ENCODE measurements at places on chromosomes 1 and 21.

DNA sequence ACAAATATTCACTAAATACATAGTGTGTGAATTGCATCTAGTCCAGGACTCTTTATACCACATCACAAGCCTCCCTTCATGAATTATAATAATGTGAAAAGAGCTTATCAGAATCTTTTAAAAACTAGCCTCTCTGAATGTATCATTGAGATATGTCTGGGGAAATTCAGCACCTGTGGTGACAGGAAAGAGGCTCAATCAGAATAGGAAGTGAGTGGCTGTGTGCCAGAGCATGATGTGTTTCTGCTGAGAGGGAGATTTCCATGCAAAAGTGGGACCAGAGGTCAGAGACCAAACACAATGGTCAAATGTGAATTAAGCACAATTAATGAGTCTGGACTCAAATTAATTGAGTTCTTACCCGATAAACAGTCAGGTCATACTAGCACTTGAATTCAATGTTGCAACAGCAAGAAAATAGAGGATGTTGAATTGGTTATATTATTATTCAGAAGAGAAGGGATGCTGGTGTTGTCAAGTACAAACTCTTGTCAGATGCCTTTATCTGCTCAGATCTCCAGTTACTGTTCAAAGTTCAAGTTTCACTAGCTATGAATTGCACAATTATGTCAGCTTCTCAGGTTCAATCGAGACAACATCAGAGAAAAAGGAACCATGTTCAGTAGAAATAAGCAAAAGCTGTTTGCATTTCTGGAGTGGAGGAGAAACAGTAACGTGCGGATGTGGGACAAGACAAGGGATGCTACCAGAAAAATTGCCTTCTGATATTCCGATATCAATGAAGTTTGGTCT is 226.2 kb downstream of the ZNF326 start:
- DNase-seq: no peak

- no peak for DNase-seq
Observed at GRCh38 chr1:111867868-111868440, 112.3 kb downstream of the DDX20 start.

DNA sequence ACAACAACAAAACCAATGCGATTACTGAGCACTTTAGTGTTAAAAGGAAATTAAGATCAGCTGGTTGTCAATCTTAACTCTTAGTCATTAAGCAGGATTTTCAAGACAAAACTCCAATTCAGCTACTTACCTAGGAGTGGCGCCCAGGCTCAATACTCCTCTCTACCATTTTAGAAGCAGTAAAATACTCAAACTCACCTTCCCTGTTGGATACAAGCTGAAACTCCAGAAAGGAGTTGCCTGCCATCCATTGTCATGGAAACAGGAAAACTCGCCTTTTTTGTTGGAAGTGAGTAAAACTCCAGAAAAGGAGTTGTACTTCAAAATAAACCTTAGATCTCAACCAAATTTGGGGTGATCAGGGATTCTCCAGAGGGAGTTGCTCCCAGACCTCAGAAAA is 127.0 kb upstream of the F3 start:
- DNase-seq: no peak

GRCh38 chr1:2232255-2232915 is 4.3 kb downstream of the SKI start:
- no peak for DNase-seq

- DNase-seq: no peak
Observed at GRCh38 chr1:17692645-17693044, 62.5 kb upstream of the ACTL8 start.

DNA sequence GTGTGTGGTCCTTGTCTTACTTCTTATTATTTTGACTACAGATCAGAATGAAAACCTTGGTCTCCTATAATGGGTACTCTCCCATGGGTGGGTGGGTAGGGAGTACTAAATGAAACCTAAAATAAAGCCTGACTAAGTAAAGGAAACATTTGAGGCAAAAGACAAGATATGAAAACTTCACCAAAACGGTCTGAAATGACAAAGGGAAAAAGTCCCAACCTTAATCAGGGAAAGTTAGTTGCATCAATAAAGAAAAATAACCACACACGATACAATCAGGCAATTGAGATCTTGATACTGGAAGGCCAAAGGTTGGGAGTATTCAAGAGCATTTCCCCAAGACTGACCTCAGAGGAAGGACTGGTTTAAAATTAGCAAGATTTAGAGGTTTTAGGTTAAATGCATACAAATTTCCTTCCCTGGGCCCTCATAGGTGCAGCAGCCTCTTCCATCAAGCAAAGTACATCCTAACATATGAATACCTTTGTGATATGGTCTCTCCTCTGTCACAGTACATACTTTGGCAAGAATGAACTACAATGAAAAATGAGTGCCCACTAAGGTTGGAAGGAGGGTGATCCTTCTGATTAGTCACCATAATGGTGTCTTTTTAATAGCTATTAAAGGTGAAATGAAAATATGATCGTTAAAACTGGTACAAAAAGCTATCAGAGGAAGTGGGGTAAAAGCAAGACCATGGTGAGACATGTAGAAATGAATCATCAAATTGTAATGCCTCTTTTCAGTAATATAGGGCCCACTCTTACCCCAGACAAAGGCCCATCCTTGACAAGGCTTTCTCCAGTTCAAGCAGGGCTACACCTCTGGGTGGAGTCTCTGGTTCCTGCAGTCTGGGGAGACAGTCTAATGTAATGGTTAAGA is 15.3 kb upstream of the TNFSF4 start:
- DNase-seq: no peak

DNA sequence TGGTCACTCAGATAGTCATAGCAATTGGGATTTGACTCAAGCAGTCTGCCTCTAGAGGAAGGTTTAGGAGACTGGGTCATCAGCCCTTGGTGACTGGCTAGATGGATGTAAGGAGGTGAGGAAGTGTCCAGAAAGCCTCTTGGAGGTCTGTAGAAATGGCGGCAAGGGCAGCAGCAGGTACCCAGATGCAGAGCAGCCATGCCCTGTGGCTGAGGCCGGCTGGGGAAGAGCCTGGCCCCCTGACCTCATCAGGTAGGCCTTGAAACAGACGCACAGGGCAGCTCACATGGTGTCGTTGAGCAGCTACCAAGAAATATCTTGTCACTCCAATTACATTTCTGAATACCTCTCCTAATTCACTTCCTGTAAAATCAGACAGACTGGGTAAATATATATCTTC is 98.2 kb downstream of the DMRTB1 start:
- DNase-seq: no peak

DNA sequence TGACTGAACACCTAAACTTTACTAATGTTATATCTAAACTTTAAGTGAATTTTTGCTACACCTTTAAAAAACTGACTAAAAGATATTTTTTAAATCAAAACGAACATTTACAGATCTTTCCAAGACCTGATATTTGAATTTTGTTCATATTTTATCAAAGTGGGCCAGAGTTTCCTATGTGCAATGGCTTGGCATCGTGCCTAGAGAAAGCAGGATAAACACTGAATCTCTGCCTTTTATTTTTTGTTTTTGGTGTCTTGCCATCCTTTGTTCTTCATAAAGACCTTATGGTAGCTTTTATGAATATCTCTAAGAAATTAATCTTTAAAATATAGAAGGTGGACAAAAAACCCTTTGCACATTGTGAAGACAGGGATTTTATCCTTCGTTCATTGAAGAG is 25.8 kb upstream of the VPS26C start:
- no peak for DNase-seq

- DNase-seq: no peak
Observed at GRCh38 chr1:103107741-103108375, 464 bp downstream of the COL11A1 start.

GRCh38 chr1:67612788-67613241 is 72.2 kb upstream of the GADD45A start:
- DNase-seq: no peak

GRCh38 chr1:202234331-202235002 is 40.9 kb downstream of the LGR6 start:
- DNase-seq: peak; percentile 17

- DNase-seq: no peak
Observed at GRCh38 chr1:228778961-228779360, 43.7 kb downstream of the RHOU start.

- DNase-seq: no peak
Observed at GRCh38 chr1:181028615-181029014, 5.2 kb upstream of the MR1 start.

DNA sequence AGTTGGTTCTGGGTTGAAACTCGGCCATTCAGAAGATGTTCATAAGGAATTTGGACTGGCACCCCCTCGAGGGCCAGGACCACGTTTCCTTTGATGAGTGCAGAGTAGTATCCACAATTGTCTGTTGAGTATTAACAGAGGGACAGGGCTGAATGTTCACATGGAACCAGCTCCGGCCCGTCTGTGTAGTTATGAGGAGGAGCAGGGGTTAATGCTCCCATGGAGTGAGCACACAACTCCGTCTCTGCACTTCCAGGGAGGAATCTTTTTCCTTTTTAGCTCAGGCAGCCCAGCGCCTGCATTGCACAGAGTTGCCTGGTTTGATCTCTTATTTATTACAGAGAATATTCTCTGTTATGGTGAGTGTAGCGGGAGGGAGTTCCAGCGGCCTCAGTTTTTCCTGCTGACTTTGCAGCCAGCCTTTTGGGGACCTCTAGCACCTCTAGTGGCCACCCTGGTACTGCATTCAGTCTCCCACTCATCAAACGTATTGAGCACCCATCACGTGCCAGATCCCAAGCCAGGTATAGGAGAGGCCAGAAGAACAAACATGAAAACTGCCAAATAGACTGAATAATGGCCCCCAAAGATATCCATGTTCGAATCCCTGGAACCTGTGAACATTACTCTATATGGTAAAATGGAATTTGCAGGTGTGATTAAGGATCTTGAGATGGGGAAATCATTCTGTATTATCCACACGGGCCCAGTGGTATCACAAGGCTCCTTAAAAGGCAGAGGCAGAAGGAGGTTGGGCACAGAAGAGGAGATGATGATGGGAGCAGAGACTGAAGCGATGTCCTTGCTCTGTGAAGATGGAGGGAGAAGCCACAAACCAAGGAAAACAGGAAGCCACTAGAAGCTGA is 167.7 kb upstream of the CSF3R start:
- peak; percentile 57 for DNase-seq

- no peak for DNase-seq
Observed at GRCh38 chr1:234616644-234617043, 6.7 kb upstream of the IRF2BP2 start.

- no peak for DNase-seq
Observed at GRCh38 chr1:56473582-56474270, 105.6 kb downstream of the PLPP3 start.

- DNase-seq: no peak
Observed at GRCh38 chr1:44433209-44433608, 28.2 kb downstream of the RNF220 start.

DNA sequence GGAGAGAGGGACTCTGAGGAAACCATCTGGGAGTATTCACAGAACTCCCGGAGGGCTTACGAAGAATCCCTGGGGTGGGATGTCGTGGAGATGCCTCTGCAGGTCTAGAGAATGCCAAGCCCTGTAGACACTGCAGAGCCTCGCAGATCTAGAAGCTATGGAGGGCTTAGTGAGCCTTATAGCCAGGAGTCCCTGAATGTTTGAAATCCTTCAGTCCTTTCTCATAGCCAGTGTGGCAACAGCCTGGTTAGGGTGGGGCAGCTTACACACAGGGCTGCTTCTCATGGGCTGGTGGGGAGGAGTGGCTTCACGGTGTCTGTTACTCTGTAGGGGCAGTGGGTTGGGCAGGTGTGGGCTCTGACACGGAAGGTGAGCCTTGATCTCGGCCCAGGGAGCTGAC is 44.2 kb upstream of the KDM4A start:
- no peak for DNase-seq

GRCh38 chr1:50326026-50326425 is 97.2 kb downstream of the DMRTA2 start:
- DNase-seq: no peak

DNA sequence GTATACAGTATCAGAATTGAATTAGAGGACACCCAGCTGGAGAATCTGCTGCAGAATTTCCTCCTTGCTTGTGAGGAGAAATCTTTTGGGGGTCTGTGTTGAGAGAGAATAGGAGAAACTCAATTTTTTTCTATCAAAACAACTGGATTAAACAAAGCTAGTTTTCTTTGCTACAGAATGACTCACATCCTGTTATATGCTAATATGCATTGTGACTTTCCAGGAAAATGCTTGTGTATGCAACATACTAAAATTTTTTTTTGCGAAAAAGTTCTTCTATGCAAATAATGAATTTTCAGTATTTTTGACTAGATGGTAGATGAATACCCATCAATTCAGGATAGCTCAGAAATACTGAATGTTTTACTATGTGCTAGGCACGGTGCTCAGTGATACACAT is 2.2 kb downstream of the VAMP4 start:
- DNase-seq: no peak

- DNase-seq: no peak
Observed at GRCh38 chr1:60036856-60037460, 36.6 kb downstream of the C1orf87 start.

GRCh38 chr1:9101510-9102146 is 27.3 kb downstream of the GPR157 start:
- DNase-seq: peak; percentile 61

DNA sequence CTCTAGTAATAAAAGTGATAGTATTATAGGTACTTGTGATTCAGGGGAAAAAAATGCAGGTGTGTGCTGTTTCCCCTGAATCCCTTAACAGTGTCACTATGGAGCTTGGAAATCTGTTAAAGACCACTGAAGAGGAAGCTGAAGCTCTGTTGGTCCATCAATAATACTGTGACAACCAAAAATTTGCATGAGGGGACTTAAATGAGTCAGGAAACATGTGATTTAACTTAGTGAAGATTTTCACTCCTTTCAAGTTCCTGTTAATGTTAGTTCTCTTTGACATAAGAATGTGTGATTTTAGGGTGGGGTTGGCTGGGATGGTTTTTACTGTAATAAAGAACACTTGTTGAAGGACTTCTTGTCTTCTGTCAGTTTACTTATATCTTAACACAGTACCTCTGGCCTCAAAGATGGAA is 32.0 kb downstream of the VANGL2 start:
- DNase-seq: peak; percentile 23

DNA sequence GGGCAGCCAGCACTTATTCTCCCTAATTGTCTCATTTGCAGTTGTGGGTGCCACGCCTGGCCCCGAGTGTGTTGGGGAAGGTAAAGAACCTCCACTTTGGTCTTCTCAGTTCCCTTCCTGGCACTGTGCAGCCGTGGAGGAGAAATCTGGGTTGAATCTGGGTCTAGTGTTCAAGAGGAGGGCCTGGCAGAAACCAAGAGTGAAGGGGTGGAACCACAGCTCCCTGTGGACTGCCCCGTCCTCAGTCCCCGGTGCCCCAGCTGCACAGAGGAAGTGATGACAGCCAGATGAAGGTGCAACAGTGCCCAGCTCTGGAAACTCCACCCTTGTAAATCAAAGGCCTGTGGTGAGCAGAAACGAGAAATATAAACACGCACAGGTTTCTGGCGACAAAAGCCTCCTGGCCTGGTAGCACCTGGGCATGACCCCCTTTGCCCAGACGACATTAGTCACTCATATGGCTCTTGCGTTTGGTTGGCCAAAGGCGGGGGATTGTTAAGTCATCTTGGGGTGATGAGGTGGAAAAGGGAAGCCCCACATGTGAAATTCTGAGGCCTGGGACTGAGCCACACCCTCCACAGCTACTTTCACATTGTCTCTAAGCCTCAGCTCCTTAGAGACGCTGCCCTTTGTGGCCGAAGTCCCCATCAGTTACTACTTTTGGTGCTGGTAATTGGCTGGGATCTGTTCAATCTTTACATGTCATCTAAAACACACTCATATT is 4.2 kb upstream of the ECE1 start:
- DNase-seq: peak; percentile 81

Data from kidney tubule cell (primary cell).